Upper lobe of left lung (tissue), 6 donors: ENCODE measurements at places on chromosomes 5 and 9.

DNA sequence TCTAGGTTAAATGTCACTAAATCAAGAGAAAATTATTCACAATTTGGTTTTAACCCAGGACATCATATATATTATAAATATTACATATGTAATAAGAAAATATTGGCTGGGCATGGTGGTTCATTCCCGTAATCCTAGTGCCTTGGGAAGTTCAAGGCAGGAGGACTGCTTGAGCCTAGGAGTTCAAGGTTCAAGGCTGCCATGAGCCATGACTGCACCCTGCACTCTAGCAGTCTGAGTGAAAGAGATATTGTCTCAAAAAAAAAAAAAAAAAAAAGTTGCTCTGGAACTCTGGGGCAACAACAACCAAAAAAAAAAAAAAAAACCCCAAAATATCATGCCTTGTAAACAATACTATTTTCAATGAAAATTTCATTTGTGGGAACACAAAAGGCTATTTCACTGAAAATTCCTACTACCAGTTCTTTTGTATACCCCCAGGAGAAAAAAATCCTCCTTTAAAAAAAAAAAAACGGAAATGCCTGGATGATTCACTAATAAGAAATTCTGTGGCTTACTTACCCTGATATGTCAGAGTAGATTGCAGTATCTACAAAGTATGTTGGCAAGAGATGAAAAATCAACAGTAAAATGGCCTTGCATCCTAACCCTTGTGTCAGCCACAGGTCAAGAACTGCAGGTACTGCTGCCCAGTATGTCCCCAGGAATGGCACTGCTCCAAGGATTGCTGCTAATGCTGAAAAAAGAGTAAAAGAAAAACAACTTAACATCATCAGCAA lies 22.6 kb upstream of the CTNNAL1 start:
- DNase-seq, result no peak

GRCh38 chr5:58498340-58498942 lies 7.2 kb downstream of the GAPT start:
- DNase-seq, result no peak

GRCh38 chr5:76601470-76601869 lies 21.7 kb downstream of the F2RL2 start:
- DNase-seq, result no peak

GRCh38 chr9:19922476-19923118 lies 133.8 kb upstream of the SLC24A2 start:
- no peak for DNase-seq

GRCh38 chr9:2208991-2209390 lies 193.8 kb downstream of the SMARCA2 start:
- no peak for DNase-seq

DNA sequence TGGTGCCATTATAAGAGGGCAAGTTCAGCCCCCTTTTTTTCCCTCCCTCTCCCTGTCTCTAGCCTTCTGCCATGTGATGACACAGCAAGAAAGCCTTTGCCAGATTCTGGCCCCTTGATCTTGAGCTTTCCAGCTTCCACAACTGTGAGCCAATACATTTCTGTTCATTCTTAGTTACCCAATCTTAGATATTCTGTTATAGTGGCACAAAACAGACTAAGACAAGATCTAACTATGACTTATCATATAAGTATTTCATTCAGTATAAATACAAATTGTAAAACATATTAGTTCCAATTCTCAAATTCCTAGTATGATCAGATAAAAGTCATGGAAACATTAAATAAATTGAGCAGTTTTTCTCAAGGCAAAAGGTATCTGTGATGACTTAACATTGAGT lies 276.3 kb downstream of the COX7C start:
- no peak for DNase-seq

GRCh38 chr5:79069488-79070349 lies at the start of the genes BHMT2 and DMGDH:
BHMT2 (plus strand) TSS chr5:79069767; CDS start chr5:79069783, 16 bp downstream.
DMGDH (minus strand) TSS chr5:79069674; CDS start chr5:79069620, 54 bp downstream.
- no peak for DNase-seq

DNA sequence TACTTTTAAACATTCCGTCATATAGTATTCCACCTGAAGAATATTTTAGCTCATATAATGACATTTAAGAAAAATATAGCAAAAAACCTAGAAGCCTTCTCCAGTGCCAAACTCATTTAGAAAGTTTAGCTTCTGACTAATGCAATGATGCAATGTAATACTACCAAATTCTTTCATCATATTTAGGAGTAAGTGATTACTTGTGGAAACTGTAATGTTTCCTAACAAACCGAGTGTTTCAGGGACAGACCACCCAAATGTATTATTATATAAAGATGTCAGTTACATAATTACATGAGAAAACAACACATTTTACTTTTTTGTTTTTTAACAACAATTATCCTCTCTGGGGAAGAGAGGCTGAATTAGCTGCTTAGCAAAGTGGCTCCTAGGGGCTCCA lies 316.2 kb downstream of the ARL15 start:
- no peak for DNase-seq
